ENCODE measurements at places on chromosomes 6 and 20. TPM values are rescaled to one million over a fixed set of nuclear protein-coding genes. Genes with fewer than 3 reads are reported as not detected.

The PDE10A gene
- total RNA-seq: 4.8 TPM

The RHAG gene
- total RNA-seq: not detected

The NNAT gene
- total RNA-seq: not detected

The RAD21L1 gene
- not detected for total RNA-seq

The SLCO4A1 gene
- total RNA-seq: 1.1 TPM

The CD40 gene
- 28.4 TPM for total RNA-seq
